ENCODE measurements at places on chromosomes 1 and 21.

GRCh38 chr1:73813716-73814115, 384.3 kb downstream of the LRRIQ3 start:
- no peak for DNase-seq

GRCh38 chr21:14405962-14406361, 23.0 kb upstream of the HSPA13 start:
- DNase-seq: no peak

- DNase-seq: no peak
These were observed 33.8 kb upstream of the FCRL3 start for GRCh38 chr1:157734321-157734720.

DNA sequence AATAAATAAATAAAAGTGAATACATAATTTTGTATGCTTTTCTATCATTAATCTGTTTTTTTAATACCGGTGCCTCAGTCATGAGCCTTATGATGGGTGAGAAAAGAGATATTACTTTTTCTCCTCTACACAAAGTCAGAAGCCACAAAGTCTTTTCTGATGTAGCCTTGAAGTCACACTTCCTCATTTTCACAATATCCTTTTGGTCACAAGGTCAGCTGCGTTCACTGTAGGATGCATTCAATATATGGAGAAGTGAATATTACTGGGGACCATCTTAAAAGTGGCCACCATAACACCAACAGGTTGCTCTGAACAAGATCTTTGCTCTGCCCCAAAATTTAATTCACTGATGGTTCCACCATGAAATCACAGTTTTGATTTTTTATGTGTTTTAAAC, 83.3 kb upstream of the TNR start:
- DNase-seq: no peak

GRCh38 chr1:24110642-24111261, 1.2 kb downstream of the MYOM3 start:
- DNase-seq: no peak

GRCh38 chr1:55129194-55129728, 85.9 kb downstream of the USP24 start:
- DNase-seq: peak; percentile 94

- DNase-seq: no peak
These were observed 8.2 kb downstream of the ZSWIM5 start for GRCh38 chr1:45198185-45198584.

DNA sequence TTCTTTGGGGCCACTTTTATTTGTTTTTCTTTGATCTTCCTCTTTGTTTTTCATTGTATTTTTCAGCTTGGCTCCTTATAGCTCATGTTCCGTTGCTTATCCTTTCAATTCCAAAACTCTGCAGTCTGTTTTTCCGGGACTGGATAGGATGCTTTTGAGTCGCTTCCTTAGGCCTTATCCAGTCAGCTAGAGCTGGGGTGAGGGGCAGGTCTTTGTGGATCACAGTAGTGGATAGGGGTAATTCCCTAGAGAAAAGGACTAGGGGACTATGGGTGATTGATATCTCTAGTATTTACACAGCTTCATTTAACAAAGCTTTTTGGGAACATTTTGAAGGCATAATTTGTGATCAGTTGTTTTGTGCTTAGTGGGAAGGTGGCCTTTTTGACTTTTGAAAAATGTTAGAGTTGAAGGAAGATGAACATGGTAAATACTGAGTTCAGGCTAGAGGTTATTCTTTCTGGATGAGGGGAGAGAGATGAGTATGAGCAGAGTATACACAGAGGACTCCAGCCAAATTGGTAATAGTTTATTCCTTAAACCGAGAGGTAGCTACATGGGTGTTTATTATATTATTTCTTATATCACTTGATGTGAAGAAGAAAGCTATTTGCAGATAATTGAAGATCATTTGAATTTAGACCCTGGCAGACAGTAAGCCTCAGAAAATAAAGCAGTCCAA, 22.5 kb downstream of the CEP350 start:
- no peak for DNase-seq

DNA sequence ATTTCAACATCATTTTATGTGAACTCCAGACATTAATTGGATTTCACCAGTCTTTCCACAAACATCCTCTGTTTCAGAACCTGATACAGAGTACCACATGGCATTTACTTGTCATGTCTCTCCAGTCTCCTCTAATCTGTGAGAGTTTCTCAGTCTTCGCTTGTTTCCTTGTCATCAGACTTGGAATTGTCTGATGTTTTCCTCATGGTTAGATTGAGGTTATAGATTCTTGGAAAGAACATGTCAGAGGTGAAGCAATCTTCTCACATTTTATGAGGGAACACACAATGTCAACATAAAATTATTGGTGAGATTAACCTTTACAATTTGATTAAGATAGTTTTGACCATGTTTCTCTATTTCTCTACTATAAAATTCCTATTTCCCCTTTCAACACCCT, 74.9 kb upstream of the TMPRSS15 start:
- no peak for DNase-seq

DNA sequence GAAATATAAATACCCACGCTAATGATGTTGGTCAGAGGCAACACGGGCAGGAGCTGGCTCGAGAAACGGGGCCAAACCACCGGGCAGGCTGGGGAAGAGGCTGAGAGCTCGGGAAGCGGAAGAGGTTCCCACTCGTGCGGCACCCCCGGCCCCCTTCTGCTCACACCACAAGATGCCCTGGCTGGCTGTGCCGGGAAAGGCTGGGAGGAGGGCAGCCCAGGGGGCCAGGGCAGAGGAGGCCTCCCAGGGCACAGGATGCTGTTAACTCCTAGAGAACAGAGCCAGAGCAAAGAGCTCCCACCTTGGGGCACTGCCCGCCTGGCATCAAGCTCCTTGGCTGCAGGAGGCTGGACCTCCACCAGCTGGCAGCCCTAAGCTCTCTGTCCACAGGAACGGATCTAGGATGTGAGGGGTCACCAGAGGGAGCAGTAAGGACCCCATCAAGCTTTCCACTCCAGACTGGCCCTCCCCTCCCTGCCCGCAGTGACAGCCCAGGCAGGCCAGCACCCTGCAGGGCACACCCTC, 44.8 kb downstream of the CASZ1 start:
- no peak for DNase-seq

GRCh38 chr1:20530306-20530705, 22.1 kb upstream of the FAM43B start:
- no peak for DNase-seq

DNA sequence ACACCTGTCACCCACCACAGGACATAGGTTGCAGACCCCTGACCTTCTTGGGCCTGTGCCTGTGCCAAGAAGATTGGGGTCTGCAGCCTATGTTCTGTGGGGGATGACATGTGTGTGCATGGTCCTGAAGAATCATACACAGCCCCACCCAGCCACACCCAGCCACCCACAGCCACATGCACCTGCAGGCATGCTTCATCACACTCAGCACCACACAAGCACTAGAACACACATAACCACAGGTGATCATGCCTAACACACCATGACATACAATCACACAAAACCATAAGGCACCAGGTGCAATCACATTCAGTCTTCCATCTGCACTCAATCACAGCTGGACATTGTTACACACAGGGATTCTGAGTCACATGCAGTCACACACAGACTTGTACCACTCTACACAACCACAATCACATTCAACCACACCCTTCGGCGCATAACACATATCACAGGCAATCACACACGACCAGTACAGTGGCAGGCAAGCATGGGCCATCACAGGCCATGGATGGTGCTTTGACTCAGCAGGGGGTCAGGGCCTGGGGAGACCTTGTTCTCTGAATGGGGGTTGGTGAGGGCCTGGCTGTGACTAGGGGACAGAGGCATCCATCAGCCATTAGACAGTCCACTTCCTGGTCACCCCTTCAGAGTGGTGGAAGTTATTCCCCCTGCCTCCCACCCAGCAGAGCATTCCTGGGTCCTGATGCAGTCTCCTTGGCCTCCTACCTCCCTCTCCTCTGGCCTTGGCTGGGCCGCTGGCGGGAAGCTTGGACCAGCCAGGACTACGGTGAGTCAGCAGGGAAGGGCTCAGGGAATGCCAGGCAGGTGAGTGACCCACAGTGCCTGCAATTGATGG, 44.3 kb upstream of the EPS8L3 start:
- peak; percentile 49 for DNase-seq

DNA sequence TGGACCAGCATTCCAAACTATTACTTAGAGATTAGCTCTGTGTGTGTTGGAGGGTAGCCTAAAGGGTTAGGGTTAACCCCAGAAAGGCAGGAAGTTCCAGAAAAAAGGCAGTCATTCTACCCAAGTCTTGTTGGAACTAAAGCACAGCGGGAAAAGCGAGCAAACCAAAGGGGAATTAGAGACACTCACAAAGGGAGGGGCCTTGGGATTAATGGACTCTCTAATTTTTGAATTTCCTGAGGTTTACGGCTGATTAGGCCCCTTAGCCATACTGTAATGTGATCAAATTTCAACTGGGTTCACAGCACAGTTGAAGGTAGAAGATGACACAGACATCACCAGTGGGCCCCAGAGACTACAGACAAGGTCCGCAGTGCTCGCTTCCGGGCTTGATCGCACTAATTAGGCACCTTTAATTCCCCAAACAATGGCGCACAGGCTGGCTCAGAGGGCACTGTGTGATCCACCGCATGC, 28.3 kb downstream of the CAPZB start:
- peak; percentile 82 for DNase-seq

- DNase-seq: no peak
These were observed 7.7 kb upstream of the SAMD13 start for GRCh38 chr1:84293766-84294165.

- no peak for DNase-seq
These were observed 3.0 kb downstream of the CTSS start for GRCh38 chr1:150762552-150762951.

DNA sequence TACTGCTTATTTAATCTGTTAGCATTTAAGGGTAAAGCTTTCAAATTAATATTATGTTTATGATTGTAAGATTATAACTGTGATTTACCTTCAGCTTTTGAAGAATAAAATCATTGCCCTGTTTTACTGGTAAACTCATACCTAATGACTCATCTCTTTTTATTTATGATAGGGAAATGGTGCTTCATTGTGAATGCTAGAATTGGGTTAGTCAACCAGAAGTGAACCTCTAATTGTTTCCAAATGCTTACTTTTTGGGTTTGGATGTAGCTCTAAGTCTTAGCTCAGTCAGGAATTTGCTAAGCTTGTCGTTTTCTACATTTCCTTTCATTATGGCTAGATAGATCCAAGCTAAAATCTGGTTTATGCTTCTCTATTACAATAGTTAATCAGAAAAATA, 59.4 kb downstream of the SLC30A7 start:
- peak; percentile 93 for DNase-seq

DNA sequence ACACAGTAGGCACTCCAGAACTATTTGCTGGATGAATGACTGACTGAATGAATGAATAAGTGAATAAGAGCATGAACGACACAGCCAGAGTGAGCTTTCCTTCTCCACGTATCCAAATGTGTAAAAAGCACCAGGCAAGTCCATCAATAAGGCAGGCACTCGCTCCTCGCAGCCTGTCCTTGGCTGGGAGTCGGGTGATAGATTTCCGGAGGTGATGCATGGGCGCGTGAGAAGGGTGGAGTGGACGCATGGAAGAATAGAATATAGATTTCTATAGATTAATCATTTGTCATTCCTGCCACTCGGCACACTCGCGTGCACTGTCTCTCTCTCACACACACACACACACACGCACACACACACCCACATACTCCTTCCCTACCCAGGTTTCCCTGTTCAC, 164.3 kb upstream of the ZC3H12A start:
- no peak for DNase-seq

DNA sequence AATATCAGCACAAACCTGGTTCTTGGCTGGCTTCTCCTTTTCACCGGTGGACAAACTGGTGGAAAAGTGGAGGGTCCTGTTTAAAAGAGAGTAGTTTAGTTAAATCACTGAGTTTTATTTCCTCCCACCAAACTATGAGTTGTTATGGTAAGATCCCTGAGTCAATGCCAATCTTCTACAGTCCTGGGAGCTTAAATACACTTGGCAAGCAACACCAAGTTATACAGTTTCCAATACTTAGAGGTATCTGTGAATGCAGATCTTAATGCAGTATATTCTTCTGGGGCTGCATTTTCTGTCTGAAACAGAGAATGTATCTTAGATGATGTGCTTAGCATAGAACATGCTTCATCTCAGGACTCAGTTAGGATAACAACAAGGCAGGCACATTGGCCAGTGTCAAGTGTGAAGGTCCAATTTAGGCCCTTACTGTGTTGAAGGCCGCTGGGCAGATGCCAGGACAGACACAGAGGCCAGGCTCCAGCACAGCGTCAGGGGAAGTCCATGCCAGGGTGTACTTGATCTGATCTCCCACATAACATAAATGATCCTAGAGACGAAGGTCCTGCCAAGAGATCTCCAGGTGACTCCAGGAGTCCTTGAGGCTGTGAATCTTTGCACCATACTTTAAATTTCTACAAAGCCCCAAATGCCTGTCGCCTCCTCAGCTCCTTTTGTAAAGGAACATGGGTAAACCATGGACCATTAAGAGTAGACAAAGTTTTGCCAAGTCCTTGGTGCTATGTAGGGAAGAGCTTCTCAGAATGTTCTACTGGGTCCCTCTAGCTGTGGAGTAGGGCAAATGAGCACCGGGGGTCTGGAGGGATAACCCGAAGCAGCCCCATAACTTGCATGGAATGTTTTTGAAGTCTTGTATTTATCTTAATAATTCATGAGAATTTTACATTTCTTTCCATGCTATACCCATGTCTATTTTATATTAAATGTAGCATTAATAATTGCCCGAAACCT, 76.8 kb downstream of the KCNJ15 start:
- DNase-seq: peak; percentile 44

- no peak for DNase-seq
These were observed 820 bp upstream of the KRTAP10-1 start for GRCh38 chr21:44540741-44541288.

- no peak for DNase-seq
These were observed at the start of gene PRRX1 for GRCh38 chr1:170664093-170664827. TSS of gene PRRX1 (plus strand) at chr1:170664131. CDS start at chr1:170664219, 88 bp downstream.

- peak; percentile 81 for DNase-seq
These were observed 24.0 kb upstream of the DENND1B start for GRCh38 chr1:197799271-197799670.

- DNase-seq: no peak
These were observed 19.6 kb downstream of the CCDC24 start for GRCh38 chr1:44010935-44011471.

DNA sequence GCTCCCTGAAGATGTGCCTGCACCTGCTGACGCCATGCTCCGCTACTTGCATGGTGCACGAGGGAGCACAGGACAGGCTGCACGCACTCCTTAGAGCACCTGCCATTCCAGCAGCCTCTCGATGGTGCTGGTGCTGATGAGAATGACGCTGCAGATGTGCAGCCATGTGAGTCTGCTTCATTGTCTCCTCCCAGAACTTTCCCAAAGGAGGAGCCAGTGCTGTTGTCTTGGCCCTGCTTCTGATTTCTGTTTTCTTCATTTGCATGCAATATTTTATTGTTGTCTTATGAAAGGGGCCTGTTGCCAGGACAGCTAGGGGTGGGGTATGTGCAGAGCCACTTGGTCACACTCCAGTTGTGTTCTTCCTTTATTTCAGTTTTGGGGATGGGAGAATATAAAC, 70.1 kb downstream of the PCBP3 start:
- no peak for DNase-seq

DNA sequence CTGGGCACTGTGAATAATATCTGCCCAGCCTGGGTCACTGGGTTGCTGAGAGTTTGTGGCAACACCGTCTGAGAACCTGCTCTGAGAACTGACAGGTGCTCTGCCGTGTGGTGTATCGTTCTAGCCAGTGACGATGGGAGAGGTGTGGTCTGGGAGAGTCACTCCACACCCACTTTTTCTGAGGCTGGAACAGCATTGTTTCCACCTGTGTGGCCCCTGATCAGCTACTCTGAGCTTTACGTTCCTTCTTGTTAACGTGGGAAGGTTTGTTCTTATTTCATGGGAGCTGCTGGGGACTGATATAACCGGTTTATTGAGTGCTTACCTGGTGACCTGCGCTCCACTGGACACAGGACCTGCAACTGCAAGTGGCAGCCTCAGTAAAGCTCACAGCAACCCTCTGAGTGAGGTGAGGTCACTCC, 34.8 kb upstream of the TENT5C start:
- DNase-seq: no peak
